IMR-90 (cell line): ENCODE measurements at places on chromosomes 2 and 18. TPM values are rescaled to one million over a fixed set of nuclear protein-coding genes. Genes with fewer than 3 reads are reported as not detected.

GRCh38 chr2:168930242-168930641, 29.2 kb downstream of the G6PC2 start:
- DNase-seq, result no peak

DNA sequence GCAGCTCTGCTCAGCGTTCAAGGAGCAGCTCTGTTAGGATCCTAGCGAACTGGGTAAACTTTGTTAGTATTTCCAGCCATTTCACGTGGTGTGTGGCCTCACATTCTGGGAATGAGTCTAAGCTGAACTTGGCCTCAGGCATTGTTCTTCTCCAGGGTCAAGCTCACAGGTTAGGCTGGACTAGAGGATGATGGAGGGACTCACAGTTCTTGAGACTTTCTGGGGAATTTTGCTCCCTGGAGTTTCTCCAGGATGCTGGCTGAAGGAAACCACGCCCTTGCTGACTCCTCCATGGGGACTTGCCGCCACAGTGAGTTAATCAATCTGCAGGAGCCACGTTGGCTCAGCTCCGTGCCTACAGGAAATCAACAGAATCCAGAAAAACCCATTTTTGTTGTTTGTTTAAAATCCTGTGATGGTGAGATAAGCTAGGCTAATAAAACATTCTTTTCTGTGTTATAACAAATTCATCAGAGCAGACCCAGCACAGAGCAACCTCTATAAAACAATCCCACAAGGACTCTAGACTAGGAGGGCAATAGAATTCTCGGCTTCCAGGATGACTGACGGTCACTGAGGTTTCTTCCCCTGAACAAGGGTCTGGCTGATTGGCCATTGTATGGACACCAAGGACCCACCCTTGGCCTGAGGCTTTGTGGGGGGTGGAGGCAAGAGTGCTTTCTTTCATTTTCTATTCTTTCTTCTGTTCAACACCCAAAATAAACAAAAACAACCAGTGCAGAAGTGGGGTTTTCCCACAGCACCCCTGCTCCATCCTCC, 12.6 kb downstream of the CNDP1 start:
- peak; percentile 29 for DNase-seq

The MC4R gene
- 0.18 and 0.28 TPM in 2 replicates for total RNA-seq

The EMX1 gene
- total RNA-seq, result not detected in 2 replicates
